Stimulated activated CD8-positive, alpha-beta memory T cell treated with anti-CD3 and anti-CD28 coated beads, Interleukin-4, amount 100 ng/mL, for 48 hours (primary cell): ENCODE measurements at places on chromosomes 2 and 18.

DNA sequence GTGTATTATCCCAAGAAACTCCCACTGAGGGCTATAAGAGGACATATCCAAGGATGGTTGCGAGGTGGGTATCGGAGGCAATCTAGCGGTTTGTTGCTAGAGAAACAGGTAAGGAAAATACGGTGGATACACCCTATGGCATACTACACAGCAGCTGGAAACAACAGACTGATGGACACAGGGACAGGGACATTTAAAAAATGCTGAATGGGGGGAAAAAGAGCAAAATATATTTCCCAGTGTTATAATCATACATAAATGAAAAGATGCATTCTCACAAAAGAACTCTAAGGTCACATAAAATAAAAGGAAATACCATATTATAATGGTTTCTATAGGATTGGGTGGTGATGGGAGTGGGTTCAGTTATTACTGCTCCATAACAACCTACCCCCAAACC, 95.9 kb downstream of the SMC6 start:
- DNase-seq: no peak

DNA sequence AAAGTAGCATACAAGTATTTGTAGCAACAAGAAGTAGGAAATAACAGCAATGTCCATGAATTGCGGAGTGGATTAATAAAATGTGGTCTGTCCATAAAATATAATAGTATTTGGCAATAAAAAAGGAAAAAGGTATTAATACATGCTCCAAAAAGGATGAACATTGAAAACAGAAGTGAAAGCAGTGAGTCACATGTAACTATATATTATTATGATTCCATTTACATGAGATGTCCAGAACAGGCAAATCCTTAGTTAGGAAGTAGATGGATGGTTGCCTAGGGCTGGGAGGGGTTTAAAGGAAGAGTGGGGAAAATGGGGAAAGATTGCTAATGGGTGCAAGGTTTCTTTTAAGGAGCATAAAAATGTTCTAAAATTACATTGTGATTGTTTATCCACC, 44.5 kb downstream of the CCDC74A start:
- no peak for DNase-seq

- DNase-seq: no peak
These were observed 227.4 kb downstream of the SS18 start for GRCh38 chr18:25862881-25863600.

DNA sequence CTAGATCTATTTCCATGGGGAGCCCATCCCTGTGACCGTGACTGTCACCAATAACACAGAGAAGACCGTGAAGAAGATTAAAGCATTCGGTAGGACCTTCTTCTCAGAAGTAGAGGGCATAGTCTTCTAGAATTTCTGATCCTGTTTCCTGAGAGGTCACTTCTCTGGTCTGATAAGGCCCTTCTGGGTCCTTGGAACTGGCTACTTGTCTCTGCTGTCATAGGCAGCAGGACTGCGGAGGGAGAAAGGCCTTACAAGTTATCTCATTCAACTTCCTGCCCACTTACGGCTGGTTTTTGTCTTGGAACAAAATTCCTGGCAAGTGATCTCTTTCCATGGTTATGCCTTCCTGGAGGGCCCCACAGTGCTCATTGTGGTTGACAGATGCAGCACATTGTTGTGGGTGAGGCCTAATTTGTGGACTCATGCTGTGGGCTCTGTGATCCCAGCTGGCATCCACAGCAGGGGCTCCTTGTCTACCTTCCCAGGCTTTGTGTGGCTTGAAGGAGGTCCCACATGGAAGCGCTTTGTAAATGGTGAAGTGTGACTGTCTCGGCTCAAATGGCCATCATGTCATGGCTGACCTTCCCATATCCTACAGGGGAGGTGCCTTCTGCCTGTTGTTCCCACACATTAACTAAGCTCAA, 22.0 kb downstream of the SAG start:
- DNase-seq: no peak

GRCh38 chr2:158923180-158923594, 45.3 kb upstream of the TANC1 start:
- DNase-seq: no peak
